ENCODE measurements at places on chromosomes 5 and 9.

GRCh38 chr9:75826314-75826713 lies 64.2 kb upstream of the PCSK5 start:
- no peak for DNase-seq

GRCh38 chr5:59607138-59607765 lies 286.3 kb downstream of the PDE4D start:
- no peak for DNase-seq

DNA sequence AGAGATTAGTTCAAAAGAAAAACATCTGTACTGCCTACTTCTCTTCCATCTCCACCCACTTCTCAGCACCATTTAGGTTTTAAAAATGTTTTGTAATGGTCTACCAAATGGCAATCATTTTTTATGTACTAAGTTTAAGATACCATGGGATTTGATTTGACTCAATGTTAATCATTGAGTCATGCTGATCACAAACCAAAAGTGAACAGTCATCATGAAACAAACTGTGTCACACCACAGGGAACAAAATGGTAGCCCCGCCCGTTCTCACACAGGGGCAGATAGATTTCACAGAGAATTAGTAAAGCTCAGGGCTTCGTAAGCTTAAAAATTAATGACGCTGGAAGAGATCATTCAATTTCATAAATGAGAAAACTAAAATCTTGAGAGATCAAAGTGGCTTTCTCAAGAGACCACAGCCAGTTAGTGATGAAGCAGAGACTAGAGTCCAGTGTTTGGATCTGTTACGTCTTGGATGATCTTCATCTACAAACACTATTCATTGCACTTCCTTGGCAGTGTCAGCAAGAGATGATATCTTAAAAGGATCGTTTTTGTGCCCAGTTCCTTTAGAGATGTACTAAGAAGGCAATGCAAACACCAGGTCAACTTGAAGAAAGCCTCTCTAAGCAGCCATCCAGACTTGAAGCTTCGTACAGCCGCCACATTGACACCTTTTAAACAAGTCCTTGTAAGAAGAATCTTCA lies 33.9 kb upstream of the TRIO start:
- no peak for DNase-seq

DNA sequence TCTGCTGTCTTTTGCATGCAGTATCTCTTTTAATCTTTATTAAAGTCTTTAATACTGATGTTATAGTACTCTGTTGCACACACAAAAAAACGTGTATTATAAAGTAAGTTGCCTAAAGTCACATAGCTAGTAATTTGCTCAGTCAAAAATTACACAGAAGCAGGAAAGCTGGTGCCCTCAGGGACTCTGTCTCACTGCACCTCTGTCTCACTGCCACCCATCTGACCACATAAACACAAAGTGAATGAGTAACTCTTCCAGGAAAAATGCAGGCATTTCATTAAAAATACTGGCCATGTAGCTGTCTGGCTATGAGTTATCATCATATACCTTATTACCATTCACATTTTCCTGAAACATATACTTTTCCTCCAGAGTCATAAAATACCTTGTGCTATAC lies 591.7 kb downstream of the CSNK1G3 start:
- DNase-seq, result no peak

DNA sequence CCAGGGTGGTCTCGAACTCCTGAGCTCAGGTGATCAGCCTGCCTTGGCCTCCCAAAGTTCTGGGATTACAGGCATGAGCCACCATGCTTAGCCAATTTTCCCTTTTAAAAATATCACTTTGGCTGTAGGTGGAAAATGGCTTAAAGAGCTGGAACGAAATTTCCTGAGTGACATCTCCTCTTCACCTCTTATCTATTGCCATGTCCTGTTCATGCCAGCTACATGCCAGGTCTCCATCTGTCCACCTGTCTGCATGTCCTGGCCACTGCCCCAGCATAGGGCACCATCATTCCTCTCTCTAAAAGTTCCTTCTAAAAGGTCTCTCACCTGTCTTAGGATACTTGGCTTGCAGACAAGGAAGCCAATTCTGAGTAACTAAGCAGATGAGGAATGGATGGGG lies 2.8 kb upstream of the GRK6 start:
- no peak for DNase-seq

- no peak for DNase-seq
Observed at GRCh38 chr5:95939465-95939864, 22.2 kb downstream of the ELL2 start.

DNA sequence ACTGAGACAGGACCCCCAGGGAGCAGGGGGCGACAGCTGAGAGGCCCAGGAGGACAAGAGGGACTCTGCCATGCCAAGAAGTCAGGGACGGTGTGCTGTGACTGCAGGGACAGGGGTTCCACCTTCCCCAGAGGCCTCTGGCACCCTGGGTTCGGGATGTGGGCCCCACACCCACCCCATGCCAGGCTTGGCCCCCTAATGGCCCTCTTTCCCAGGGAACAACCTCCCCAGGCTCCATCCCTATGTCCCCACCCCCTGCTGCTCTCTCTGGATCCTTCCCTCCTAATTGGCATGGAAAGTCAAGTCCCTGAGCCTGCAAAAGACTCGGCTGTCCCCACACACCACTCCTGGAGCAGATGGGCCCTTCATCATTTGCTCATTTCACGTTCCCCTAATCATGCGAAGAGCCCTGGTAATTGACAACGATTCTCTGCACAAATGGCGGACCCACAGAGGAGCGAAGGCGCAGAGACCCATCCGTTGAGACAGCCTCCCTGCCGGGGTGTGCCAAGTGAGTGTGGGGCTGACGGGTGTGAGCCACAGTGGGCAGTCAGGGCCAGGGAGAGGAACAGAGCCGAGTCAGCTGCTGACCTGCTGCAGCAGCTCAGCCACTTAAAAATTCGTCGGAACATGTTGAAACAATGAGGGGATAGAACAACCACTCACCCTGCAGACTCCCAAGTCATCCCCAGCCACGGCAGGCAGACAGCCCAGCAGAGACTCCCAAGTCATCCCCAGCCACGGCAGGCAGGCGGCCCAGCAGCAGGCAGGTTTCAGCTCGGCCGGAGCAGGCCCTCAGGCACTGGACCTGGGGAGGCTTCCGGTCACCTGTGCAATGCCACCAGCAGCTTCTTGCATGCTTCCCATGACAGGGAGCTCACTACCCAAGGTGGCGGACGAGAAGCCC lies 109.0 kb downstream of the VAV2 start:
- no peak for DNase-seq

DNA sequence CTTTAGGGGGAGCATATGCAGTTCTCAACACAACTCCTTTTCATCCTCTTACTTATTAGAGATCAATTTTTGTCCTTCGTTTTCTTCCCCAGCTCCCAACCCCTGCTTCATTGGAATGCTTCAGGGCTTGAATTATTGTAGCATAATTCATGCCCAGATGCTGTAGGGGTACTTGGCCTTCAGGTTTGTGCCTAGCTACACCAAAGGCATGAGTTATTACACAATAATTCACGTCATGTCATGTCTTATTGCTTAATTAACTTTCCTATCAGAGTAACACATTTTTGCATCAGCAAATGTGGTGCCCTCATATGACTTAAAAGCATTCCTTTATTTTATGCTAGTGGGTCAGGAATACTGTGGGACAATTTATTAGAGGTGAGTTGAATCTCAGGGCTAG lies 507.2 kb downstream of the NFIB start:
- no peak for DNase-seq
